ENCODE measurements at places on chromosomes 4 and X.

GRCh38 chrX:131821945-131822622 lies 201.0 kb upstream of the STK26 start:
- DNase-seq, result no peak

GRCh38 chr4:112677519-112678091 lies 40.7 kb downstream of the LARP7 start:
- DNase-seq, result no peak

DNA sequence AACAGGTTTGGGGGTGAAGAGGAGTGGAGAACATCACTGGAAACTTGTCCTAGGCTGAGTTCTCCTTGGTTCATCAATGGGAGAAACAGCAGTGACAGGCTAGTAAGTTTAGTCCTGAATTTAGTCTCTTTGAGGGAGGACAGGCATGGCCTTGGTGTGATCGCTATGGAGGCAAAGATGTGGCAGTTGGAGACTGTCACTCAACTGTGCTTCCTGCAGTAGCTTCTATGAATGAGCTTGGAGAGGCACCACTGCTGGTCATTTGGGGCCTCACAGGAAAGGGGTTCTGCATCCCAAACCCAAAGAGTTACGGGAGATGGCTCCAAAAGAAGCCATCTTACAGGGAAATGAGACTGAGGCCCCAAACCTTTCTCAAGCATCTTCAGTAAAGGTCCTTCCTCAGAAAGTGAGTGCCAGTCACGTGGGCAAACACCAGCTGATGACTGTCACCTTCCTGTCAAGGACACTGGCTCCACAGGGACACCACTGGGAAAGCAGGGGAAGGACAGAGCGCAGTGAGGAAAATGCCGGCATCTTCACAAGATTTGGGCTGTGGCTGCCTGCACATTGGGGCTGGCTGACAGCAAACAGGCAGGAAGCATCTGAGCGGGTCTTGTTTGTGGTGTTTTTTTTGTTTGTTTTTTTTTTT lies 7.2 kb downstream of the MRFAP1 start:
- DNase-seq, result no peak

GRCh38 chrX:27751976-27752375 lies 55.8 kb upstream of the MAGEB10 start:
- DNase-seq, result no peak

GRCh38 chrX:46737041-46737440 lies 21.9 kb downstream of the SLC9A7 start:
- DNase-seq, result no peak

DNA sequence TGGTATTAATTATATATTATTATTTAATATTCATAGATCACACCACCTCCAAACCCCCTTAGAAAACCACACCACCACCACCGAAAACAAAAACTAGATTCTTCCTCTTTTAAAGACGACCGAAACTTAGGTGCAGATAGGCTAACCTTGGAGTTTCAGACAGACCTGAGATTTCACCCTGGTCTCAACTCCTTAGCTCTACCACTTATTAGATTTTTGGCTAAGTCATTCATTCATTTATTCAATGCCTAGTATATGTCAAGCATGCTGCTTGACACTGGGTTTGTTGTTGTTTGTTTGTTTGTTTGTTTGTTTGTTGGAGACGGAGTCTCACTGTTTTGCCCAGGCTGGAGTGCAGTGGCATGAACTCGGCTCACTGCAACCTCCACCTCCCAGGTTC lies 9.5 kb upstream of the BMP2K start:
- no peak for DNase-seq

GRCh38 chr4:93865650-93866049 lies 37.1 kb downstream of the ATOH1 start:
- no peak for DNase-seq

DNA sequence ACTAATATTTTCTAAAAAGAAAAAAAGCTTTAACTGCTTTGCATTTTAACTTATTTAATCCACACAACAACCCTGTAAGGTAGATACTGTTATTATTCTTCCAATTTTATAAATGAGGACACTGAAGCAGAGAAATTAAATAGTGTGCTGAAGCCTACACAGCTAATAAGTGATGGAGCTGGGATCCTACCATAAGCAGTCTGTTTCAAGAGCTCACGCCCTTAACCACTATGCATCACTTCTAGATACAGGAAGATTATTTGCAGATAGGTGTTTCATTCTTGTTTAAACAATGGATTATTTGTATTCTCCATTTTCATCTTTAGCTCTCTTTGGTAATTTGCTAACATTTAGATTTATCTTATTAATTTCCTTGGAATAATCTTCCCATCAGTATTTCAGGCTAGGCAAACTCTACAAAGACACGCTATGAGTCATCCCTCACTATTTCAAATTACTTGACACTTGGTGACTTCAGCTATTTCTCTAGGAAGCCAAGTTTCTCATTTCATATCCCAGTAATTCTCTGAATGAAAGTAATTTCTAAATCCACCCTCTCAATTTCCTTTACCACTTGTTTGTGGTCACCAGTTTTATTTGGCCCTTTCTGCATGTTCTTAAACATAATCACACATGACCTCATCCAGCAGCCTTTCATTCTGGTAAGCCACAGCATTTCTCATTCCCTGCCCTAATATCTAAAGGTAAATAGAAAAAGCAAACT lies 67.3 kb downstream of the ASB9 start:
- DNase-seq, result no peak

DNA sequence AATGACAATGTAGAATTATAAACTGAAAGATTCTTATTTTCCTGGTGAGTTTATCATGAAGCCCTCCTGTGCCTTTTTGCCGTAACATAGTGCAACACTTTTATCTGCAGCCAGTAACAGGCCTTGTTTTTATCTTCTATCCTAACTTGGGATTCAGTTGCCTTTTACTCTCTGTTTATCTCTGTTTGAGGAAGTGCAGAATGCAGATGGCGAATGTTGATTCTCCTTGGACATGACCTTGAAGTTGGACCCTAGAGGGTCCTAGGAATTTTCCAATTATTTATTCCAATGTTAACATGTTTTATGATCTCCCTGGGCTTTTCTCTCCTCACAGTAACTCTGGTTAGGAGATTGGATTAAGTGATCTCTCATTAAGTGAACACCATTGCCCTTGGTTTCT lies 165.0 kb downstream of the FMR1NB start:
- DNase-seq, result no peak

DNA sequence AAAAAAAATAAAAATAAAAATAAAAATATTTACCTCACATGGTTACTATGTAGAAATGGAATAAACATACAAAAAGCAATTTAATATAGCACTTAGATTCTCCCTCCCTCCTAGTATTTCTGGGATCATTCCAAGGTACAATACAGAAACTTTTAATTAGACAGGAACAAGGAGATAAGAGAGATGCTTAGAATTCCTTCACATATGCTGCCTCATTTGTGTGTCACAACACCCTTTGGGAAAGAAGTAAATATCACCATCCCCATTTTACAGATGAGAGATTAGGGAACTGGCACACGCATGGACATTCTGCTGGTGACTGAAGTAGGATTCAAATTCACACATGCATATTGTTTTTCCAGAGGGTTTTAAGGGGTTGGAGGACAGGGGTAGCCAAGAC lies 164.2 kb downstream of the APBB2 start:
- no peak for DNase-seq

- no peak for DNase-seq
Measured at GRCh38 chrX:134007716-134008115, 22.3 kb upstream of the GPC3 start.

DNA sequence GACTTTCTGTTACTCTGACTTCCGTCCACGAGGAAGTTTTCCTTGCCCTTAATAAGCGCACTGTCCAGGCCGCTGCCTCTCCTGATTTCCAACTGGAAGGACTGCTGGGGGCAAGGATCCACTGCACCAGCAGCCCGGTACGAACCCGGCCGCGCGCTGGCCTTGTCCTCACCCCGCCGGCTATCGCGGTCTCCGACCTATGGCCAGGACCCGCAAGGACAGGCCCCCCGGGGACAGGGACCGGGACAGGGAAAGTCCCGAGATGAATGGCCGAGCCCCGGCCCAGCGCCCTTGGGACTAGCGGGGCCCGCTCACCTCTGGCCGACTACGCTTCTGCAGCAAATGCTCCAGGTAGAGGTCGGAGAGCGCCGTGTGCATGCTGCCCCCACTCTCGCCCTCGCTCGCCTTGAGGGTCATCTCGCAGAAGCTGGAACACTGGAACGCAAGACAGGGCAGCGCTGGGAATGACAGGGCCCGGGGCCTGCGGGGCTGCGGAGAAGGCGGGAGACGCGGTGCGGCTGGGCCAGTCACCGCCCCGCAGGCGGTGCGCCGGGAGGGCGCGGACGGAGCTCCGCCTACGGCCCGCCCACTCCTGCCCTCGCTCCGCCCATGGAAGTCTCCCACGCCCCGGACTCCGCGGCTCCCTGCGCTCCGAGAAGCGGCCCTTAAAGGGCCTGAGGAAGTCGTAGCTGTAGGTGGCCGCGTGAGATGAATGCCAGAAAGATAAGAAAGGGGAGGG lies at the start of gene MPP1:
Gene MPP1 (minus strand): TSS at position 529 of the 739 bp plus-strand sequence. CDS start 112 bp downstream, at position 417.
- peak; percentile 94 for DNase-seq

- DNase-seq, result peak; percentile 79
Measured at GRCh38 chr4:48315728-48316630, 25.4 kb upstream of the SLAIN2 start.

DNA sequence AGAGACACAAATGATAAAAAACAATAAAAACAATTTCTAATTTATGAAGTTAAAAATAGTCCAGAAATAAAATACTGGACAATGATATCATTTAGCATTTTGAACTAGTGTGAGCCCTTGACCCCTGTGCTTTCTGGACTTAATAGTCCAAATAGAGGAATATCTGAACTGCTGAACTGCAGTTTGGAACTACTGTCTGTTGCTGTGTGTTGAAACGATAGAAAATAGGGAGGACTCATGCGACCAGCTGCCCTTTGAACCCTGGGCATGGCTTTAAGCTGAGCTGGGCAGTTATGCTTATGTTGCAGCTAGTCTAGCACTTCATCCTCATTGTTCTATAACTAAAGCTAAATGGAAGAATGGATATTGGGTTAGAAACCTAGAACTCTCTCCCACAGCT lies 99.5 kb downstream of the FMR1NB start:
- no peak for DNase-seq

DNA sequence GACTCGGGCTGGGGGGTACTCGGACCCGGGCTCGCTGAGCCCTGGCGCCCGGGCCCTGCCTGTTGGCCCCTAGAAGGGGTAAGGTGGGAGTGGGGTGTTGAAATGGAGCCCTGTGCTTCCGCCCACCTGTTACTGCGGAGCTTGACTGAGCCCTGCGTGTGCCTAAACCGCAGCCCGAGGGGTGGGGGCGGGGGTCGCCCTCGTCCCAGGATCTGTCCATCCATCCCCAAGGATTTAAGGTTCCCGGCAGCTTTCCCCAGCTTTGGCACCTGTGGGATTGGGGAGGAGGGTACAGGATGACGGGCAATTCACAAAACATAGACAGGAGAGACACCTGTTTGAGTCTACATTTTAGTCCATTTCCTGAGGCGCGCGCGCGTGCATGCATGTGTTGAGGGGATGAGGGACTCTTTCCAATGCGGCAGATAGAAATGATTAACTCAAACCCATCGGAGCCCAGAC lies 779 bp downstream of the GABRQ start:
- no peak for DNase-seq

GRCh38 chrX:81280148-81280547 lies 78.2 kb downstream of the SH3BGRL start:
- no peak for DNase-seq

GRCh38 chr4:10346023-10346422 lies 111.2 kb downstream of the ZNF518B start:
- no peak for DNase-seq

DNA sequence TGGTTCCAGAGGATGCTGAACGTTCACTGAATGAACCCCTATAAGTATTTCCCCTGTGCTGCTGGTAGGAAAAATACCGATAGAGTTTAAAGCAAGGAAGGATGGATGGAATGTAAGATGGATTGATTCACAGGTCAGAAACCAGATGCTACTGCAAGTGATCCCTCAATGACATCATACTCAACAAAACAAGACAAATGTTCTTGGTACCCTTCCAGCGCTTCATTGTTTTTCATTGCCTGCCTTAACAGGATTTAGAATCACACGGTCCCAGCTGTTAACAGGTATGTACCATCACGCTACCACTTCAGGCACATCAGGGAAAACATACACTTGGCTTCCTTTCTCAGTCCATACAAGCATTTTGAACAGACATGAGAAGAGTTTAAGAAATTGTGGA lies 118.1 kb upstream of the TLR3 start:
- DNase-seq, result no peak

- DNase-seq, result no peak
Measured at GRCh38 chrX:32443841-32444240, 767.5 kb downstream of the DMD start.

- no peak for DNase-seq
Measured at GRCh38 chr4:149911354-149911753, 95.7 kb upstream of the IQCM start.

- DNase-seq, result peak; percentile 42
Measured at GRCh38 chrX:76127341-76127740, 45.5 kb upstream of the PBDC1 start.

GRCh38 chrX:119784747-119785446 lies 6.5 kb downstream of the RPL39 start:
- peak; percentile 83 for DNase-seq
